ENCODE measurements at places on chromosomes 1 and 21.

DNA sequence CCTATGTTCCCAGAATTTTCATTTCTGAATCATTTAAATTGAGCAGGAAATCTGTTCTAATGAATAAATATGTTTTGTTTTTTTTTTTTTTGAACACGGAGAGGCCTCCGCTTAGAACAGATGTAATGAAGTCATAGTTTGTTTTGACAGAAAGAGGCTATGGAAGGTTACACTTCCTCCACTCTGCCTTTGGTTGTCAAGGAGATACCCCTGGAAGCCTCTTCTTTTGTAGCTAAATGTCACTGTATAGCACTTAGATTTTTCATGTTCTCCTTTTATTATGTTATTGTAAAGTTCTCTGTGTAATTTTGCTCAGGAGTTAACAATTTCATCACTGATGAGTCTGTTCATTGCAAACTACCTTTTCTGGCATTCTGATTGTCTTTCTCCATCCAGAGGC lies 22.7 kb upstream of the GNG12 start:
- DNase-seq: no peak

GRCh38 chr1:26733982-26734381 lies 38.2 kb downstream of the ARID1A start:
- DNase-seq: no peak

DNA sequence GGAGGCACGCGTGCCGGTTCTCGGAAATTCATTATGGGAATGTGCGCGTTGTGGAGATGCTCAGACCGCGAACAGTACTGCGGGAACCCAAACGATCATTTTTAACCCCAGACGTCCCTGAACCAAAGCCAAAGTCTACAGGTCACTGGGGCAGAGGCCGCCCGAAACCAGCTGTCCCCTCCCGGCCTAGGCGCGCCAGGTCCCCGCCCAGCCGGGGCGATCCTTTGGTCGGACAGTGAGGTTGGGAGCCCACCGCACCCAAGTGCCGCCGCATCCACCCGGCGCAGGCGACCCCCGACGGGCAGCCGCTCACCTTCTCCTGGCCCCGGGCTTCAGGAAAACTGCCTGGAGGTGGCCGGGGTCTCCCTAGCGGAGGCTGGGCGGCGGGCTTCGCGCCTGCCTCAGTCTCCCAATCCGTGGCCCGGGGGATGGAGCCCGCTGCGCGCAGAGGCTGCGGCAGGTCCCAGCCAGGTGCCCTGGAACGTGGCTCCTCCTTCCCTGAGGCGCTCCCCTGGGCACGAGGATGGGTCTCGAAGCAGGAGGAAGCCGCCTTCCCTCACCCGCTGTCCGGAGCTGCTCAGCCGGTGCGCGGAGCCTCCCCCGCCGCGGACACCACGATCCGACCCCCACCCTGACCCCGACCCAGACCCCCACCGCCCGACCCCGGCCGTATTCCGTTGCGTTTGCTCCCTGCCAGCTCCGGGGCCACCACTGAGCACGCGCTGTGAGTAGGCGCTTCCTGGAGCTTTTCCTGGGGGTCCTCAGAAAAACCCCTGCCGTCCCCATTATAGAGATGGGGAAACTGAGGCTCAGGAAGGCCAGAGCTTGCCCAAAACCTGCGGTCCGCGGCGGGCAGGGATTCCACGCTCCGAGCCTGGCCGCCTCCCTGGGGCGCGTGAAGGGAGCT lies 8.1 kb upstream of the SLX9 start:
- peak; percentile 55 for DNase-seq

- DNase-seq: no peak
These were observed 576.6 kb downstream of the NPHP4 start for GRCh38 chr1:5415606-5416005.

DNA sequence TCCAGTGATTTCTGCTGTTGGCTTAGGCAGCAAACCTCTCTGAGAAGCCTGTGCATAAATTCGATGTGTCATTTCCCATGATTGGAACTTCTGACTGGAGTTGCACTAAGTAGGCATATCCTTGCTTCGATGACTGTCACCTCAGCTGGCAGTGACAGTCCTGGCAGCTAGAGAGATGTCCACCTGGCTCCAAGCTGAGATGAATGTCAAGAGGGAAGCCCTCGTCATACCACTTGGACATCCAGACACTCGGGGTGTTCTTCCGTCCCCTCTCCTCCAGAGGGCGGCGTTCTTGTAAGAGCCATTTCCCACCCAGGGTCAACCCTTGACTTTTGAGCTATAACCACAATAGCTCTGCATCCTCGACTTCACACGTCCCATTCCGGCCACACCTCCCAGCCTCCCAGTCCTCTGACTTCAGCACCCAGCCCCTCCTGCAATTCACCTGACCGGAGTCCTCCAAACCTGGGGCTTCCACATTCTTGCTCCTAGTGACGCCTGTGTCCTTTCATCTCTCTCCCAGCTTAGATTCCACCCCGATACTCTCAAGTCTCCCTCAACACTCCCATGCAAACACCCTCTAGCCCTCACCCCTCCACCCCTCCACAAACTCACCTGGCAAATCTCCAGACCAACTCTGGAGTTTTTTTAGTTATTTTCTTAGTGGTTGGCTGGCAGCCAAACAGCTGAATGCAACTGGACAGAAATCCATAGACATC lies 17.3 kb downstream of the CA6 start:
- DNase-seq: peak; percentile 71

DNA sequence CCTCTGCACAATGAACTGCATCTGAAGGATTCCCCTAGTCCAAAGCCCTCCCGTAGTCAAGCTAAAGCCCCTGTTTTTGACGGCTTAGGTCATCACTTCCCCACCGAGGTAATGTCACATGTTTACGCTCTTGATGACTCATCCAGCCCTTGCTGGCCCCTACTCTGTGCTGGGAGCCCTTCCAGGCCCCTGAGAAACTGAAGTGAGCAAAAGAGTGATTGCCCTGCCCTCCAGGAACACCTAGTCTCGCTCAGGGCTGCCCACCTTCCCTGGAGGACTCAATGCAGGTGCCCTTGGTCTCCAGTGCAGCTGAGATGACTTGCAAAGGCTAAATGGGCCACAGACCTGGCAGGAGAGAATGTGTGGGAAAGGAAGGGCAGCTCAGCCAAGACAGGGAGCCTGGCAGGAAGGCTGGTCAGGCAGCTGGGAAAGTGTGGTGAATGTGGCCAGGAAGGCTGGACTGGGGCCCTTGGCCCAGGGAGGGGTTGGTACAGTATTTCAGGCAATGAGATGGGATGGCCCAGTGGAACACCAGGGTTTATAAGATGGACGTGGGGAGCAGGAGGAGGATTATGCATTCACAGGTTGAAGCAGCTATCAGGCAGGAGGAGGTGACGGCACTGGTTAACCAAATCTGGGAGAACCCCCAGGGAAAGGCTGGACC lies 345.6 kb downstream of the NPHP4 start:
- no peak for DNase-seq

DNA sequence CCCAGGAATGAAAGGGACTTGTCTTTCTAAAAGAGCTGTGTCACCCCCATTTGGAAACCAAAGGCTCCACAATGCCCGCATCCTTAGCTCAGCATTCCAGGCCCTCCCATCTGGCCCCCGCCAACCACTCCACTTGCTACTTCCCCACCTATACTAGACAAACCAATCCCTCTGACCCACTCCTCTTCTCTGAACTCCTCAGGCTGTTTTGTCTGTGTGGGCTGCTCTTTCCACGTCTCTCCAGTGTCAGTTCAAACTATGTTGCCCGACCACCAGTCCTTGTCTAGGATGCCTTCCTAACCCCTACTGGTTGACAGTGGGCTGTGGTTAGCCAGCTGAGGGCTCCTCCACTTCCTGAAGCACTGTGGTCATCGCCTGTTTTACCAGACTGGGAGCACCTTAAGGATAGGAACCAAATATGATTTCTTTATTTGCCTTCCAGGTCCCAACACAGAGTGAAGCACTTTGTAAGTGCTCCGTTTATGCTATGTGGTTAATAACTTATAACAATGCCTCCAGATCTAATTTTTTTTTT lies 8.1 kb upstream of the COA7 start:
- DNase-seq: no peak

DNA sequence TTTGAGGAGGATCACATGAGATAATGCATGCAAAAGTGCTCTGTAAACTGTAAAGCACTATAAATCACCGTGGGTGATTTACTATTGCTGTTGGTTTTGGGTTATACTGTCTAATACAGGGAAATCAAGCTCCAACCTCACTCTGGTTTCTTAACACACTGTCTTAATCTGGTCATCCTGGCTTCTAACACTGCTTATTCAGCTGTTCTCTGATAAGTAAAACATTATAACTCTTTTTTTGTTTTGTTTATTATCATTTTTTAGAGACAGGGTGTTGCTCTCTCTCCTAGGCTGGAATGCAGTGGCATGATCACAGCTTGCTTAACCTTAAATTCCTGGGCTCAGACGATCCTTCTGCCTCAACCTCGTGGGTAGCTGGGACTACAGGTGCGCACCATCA lies 21.9 kb upstream of the LSM10 start:
- DNase-seq: no peak

DNA sequence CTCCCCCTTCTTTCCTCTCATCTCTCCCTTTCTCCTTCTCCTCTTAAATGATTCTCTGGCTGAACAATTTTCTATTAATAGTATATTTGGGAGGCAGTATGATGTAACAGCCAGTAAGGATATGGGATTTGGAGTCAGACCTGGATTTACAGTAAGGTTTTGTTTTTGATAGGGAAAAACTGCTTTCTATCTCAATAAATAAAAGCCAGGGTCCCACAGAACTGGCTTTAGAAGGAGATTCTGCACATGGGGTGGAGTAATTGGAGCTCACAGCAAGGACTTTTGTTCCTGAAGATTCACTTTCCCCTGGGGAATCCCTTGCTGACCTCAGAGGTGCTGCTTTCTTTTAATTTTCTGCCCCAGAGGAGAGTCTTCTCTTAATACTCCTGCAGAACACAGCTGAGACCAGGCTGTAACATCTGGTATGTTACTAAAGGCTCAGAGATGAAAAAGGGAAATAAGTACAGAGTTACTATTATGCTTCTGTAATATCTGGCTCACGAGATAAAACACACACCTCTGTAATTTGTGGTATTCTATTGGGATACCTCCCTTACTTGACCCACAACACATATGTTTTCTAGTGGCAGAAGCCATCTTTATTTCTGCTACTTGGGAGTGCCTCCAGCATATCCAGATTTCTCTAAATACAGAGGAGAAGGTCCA lies 13.4 kb downstream of the EPB41 start:
- DNase-seq: no peak

- no peak for DNase-seq
These were observed 283.1 kb downstream of the TM2D1 start for GRCh38 chr1:61441723-61442262.

DNA sequence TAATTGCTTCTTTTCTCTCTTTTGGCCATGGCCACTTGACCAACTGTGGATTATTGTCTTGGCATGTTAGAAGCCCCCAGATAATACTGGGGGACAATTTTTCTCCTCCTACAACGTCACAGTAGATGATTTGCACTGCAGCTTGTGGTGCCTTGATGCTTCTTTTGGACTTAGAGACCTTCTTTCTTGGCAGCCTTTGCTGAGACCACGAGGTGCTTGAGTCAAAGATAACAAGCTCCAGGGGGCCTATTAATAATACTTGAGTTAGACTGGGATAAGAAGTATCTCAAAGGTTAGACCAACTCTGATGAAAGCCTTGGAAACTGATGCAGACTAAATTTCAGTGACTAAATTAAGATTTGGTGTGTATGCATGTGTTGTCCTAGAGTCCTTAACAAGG lies 3.2 kb downstream of the PPP1R12B start:
- DNase-seq: no peak

- peak; percentile 47 for DNase-seq
These were observed 364.1 kb downstream of the HHAT start for GRCh38 chr1:210692796-210693195.

DNA sequence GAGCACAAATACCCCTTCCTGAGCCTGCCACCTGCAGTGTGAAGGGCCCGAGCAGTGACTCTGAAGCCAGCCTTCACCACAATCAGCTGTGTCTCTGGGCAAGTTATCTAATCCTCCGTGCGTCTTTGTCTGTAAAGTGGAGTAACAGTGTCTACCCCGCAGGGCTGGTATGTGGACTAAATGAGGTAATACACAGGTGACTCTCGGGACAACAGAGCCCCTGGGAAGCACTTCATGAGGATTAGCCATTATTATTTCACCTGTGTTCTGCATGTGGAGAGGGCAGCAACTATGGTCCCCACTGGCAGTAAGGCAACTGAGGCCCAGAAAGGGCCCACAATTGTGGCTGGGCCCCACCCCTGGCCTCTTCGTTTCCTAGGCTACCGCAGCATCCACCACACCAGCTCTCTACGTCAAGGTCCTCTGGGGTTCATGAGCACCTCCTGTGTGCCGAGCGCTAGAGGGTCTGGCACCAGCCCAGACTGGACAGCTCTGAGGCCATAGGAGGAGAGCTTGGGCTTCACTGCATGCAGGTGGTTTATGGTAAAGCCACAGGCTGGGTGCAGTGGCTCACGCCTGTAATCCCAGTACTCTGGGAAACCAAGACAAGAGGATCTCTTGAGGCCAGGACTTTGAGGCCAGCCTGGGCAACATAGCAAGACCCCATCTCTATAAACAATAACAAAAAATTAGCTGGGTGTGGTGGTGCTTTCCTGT lies 41.3 kb upstream of the LRP8 start:
- peak; percentile 20 for DNase-seq

DNA sequence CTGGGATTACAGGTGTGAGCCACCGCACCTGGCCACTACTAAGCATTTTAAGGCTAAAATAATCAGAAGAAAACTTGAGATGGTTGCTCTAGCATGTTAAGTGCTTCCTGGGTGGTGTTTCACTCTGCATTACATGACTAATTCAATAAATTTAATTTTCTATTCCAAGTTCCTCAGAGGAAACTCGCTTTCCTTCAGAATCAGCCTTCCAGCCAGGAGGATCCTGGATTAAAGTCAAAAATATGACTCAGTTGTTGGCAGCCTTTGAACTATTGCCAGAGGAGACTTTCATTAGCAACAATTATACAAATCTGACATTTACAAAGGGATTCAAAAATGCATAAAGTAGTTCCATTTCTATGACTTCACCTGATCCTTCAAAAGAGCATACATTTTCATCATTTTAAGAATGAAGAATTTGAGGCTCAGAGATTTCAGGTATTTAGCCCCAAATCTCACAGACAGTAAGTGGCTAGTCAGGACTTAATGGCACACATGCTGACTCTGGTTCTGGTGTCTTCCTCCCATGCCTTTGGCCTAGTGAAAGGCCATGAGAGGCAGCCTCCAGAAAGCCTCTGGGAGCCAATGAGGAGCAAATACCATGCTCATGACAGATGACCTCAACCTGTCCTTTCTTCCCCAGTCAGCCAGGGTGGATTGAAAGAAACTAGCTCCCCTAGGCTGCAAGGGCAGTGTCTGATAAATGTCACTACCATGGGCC lies 115.7 kb downstream of the MAP3K21 start:
- no peak for DNase-seq

DNA sequence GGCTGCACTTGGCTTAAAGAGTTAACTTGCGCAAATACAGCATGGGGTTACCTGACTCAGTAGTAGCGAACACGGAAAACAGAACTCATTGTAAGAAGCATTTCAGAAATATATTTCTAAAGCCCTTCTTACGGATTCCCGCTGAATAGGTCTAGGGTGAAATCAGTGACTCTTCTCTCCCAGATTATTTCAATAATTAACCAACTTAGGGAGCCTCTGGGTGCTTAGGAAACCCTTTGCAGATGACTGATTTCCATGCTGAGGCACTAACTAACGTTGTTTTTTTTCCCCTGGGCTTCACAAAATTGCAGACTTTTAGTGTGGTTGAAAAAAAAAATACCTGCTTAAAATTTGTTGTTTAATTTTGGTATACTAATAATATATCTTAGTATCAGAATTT lies 40.3 kb downstream of the BTG3 start:
- no peak for DNase-seq

Data from activated naive CD8-positive, alpha-beta T cell treated with anti-CD3 and anti-CD28 coated beads, Interleukin-2, amount 10 ng/mL, durations not matched to agents 7 days and 5 days (primary cell).